ENCODE measurements at places on chromosomes 3 and 15.

GRCh38 chr3:66473692-66474091 lies 27.1 kb downstream of the LRIG1 start:
- no peak for DNase-seq

DNA sequence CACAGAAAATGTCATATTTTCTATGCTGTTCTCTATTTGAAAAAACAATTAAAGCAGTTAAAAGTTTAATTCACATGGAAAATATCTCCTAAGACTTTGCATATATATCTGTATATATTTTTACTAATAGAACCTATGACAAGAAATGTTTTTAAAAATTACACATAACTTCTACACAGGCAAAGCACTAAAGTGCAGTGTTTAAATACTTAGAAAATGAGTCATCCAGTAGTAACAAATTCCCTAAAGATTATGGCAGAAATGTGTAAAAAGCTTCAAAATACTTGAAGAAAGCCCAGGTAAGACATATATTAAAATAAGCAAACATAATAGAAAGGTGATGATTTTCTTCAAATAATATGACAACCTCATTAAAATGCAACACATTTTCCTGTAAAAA lies 236.6 kb downstream of the TBC1D5 start:
- DNase-seq = no peak

- DNase-seq = no peak
These were observed 75.2 kb downstream of the APBA2 start for GRCh38 chr15:28960979-28961378.

- DNase-seq = no peak
These were observed 41.2 kb downstream of the PTPN23 start for GRCh38 chr3:47421741-47422649.

DNA sequence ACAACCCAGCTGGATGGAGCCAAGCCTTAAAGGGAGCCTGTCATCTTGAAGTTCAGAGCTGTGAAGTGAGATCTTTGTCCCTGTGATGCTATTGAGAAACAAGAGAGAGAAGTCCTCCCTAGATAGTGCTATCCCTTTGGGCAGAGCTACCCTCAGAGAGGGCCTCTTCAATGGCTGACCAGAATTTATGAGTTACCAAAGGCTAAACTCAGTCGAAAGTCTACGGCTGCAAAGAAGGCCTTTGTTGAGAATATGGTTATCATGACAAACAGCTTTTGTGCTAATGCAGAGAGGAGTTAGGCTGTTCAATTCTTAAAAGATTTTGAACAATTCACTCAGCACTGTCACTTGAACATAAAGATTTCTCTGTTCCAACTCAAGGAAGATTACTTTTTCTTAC lies 65.9 kb upstream of the C3orf80 start:
- no peak for DNase-seq

- DNase-seq = no peak
These were observed 26.9 kb downstream of the MAP1A start for GRCh38 chr15:43544266-43544665.

DNA sequence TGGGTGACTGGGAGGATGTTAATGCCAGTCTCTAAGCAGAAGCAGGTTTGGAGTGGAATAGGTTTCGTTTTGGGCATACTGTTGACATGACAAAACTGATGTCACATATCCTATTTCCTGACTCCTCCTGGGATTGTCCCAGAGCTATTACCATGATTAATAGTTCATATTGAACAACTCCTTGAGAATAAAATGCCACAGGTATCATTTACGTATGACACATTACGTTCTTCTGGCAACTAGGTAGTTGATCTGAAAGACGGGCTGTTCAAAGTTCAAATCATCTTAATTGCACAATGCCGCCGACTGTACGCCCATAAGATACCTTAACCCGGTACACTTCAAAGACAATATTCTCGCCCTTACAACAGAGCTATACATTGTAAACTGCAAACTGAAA lies 1.4 kb upstream of the RAB5A start:
- DNase-seq = no peak

GRCh38 chr15:86505951-86506350 lies 426.3 kb downstream of the AGBL1 start:
- DNase-seq = no peak

DNA sequence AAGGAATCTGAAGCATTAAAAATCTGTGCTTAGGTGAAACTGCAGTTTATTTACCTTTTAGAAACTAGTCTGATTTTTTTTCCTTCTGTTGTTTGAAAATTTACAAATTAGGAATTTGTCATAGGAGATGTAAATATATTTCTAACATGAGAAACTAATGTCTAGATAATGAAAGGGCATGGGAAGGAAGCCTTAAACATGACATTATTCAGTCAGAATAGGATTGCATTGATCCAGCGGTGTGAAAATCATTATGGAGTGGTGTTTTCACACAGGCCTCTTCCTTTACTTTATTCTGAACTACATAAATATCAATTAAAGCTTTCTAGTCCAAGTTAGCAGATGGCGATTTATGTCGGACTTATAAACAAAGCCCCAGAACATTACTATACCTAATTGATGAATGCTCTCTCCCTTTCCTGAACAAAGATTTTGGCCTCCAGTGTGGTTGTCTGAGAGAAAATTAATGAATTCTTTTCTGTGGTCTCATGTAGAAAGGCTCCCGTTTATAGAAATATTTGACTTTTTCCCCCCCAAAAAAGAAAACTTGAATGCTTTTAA lies 37.9 kb downstream of the FNDC3B start:
- no peak for DNase-seq

GRCh38 chr3:41794748-41795589 lies 166.9 kb downstream of the ULK4 start:
- DNase-seq = no peak

- DNase-seq = no peak
These were observed 233.5 kb upstream of the ST8SIA2 start for GRCh38 chr15:92159906-92160841.

DNA sequence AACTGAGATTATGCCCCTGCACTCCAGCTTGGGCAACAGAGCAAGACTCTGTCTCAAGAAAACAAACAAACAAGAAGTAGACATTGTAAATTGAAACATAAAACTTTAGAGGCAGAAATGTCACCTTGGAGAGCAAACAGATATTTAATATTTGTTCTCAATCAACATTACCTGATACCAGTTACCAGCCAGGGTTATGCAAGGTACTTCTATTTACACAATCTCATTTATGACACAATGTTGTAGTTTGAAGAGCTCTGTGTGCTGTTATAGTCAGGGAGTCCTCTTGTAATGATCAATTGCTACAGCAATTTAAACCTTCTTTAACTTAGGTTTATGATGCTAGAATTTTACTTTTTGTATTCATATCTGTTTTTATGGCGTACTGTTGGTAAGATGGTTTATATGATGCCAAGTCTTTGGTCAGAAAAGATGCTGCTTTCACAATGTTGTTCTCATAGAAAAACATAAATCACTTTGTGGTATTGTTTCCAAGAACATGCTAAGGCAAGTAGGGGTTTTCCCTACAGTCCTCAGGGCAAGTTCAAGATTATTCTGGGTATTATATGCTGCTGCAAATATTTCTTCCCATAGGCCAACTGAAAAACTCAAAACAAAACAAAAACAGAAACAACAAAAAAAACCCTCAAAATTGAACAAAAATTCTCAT lies 173.5 kb downstream of the TNIK start:
- no peak for DNase-seq

DNA sequence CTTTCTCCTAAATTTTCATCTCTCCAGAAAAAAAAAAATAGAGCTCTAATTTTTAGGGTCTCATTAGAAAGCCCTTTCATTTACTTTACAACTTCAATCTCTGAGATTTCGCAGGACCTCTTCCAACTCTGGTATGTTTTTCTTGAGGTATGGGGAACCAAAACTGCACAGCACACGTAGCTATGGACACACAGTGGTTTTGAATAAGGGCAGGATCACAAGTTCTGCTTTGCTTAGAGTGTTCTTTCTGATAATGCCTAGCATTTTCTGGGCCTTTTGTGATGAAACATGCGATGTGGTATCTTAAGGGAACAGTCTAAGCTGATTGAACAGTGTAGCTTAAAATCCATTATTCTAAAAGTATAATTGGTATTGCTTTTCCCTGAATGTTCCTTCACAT lies 25.3 kb downstream of the ZNF592 start:
- DNase-seq = no peak

- no peak for DNase-seq
These were observed 367.2 kb upstream of the AGTR1 start for GRCh38 chr3:148330542-148330941.

DNA sequence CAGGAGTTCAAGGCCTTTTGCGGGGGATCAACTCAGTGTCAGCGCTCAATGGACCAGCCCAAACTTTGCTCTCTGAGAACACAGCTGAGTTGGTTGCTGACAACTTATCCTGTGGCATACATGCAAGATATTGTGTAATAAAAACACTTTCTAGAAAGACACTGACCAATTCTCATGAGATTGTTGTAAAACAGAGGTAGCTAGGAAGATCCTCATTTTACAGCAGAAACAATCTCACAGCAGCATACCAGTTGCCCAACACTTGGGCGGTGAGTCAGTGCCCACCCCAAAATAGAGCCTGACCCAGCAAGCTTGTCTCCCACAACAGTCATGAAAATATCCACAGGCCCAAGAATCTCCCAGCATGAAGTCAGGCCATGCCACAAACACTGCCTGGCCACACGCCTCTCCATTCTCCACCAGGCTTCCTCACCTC lies 18.2 kb downstream of the KLHL6 start:
- no peak for DNase-seq

- no peak for DNase-seq
These were observed 15.2 kb upstream of the ACAN start for GRCh38 chr15:88788036-88788435.

- DNase-seq = no peak
These were observed 320.4 kb upstream of the PROK2 start for GRCh38 chr3:72105306-72105705.

DNA sequence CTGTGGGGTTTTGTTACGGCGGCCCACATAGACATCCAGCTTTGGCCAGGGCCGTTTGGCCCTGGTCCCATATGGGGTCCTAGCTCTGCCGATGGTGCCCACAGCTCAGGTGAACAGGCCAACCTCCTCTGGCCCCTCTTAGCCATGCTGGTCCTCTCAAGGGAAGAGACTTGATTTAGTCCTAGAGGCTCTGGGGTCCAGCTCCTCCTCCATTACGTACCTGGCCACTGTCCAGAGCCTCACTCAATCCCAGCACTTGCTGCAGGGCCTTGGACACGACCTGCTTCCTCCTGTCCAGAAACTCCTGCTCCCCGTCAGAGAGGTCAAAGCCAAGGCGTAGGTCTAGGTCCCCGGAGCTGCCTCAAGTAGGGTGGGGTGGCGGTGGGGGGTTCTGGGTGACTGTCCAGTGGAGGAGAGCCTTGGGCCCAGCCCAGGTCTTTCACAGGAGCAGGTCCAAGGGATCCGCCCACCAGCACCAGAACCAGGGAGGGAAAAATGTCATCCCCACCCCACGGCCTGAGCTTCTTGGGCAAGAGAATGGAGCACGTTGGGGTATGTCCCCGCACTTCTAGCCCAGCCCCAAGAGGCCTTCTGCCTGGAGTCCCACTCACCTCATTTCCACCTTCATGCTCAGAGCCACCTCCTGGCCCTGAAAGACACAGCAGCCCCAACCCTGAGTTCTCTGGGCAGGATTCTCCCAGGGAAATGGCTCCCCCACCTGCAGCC lies 6.8 kb downstream of the PLA2G4F start:
- no peak for DNase-seq

- DNase-seq = no peak
These were observed 5.7 kb upstream of the CCDC80 start for GRCh38 chr3:112646623-112647022.

GRCh38 chr3:182726258-182727142 lies 66.8 kb upstream of the ATP11B start:
- DNase-seq = no peak

GRCh38 chr3:169259661-169260060 lies 403.9 kb downstream of the MECOM start:
- DNase-seq = no peak

GRCh38 chr3:173703771-173704170 lies 306.2 kb downstream of the NLGN1 start:
- no peak for DNase-seq

DNA sequence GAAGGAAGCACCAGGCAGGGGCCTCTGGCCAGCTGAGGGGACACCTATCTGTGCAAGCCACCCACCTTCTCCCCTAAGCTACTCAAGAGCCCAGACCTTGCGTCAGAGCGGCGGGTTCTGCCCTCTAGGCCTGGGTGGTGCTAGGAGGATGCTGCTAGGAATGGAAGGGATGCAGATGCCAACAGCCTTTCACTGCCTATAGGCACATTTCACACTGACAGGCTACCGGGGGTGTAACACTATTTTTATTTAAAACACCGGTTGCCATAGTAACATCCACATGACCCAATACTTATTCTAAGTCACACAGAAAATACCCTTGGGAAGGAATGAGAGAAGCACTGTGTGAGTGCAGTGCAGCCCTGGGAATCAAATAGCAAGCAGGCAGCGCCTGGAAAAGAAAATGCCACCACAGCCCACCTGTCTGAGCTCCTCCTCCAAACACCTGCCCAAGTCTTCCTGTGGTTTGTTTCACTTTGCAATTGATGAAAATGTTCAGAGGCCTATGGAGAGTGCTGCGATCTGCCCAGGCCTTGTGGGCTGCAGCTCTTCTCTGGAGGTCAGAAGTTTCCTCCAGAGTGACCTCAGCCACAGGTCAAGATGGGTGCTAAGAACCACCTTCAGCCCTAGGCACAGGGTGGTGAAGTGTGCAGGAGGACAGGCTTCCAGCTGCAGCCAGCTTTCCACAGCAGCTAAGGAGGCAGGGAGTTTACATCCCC lies 113.5 kb upstream of the TOPAZ1 start:
- DNase-seq = no peak

- no peak for DNase-seq
These were observed 6.3 kb upstream of the FSIP1 start for GRCh38 chr15:39788800-39789565.

DNA sequence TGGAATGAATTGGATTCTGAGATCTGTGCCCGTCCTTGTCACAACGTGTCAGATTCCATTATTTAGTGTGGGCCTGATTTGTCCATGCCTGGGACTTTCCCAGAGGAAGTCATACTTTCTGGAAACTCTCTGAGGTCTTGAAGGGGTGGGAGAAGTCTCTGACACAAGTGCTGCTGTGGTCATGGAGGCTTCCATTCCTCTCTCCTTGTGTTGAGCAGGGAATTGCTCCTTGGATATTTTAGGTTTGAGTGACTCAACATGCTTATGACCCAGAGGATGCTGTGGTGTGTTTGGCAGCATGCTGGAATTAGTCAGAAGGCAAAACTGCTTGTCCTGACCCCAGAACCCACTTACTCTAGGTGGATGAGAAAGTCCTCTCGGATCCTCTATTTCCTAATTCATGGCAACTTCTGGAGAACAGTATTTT lies 132.1 kb downstream of the LPP start:
- no peak for DNase-seq

GRCh38 chr15:73335026-73335425 lies 33.7 kb downstream of the HCN4 start:
- DNase-seq = no peak

DNA sequence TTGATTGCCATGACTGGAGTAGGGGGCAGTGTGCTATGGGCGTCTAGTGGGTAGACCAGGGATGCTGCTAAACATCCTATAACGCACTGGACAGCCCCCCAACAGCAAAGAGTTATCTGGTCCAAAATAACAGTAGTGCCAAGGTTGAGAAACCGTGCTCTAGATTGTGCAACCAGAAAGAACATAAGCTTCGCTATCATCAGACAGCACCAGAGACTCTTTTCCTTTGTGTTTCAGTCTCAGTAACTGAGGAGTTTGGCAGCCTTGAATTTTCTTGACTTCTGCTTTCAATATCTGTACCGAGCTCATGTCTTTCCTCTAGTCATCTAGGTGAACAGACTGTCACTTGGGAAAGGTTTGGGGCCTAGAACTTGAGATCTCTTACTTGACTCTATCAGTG lies 8.8 kb downstream of the ARID3B start:
- no peak for DNase-seq
